ENCODE measurements at places on chromosomes 11 and 22.
A peak's percentile ranks its signal among the peaks of the same experiment; 100 is the strongest.

DNA sequence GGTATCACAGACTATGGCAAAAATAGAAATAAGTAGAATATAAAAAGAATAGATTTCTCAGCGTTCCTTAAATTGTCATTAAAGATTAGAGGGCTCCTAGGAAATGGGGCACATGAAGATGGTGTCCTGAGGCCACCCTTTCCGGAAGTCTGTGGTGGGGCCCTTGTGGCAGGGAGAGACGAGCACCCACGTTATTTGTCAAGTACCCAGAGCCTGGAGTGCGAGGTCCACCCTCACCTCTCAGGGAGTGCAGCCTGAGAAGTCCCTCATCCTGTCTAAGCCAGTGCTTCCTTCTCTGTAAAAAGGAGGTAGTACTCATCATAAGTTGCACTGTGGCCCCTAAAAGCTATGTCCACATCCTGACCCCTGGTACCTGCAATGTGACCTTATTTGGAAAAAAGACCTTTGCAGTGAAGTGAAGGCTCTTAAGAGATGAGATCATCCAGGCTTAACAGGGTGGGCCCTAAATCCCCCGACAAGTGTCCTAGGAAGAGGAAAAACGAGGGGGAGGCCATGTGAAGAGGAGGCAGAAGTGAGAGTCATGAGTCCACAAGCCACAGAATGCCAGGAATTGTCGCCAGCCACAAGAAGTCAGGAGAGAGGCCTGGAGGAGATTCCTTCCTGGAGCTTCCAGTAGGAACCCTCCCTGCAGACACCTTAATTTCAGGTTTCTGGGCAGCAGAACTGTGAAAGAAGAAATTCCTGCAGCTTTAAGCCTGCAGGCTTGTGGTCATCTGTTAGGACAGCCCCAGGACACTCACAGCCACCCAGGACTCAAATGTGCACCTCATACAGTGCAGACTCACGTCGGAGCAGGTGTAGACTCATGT lies 76.8 kb upstream of the CCND1 start:
- DNase-seq: no peak

GRCh38 chr11:74697722-74698121 lies 33.5 kb downstream of the CHRDL2 start:
- no peak for DNase-seq

DNA sequence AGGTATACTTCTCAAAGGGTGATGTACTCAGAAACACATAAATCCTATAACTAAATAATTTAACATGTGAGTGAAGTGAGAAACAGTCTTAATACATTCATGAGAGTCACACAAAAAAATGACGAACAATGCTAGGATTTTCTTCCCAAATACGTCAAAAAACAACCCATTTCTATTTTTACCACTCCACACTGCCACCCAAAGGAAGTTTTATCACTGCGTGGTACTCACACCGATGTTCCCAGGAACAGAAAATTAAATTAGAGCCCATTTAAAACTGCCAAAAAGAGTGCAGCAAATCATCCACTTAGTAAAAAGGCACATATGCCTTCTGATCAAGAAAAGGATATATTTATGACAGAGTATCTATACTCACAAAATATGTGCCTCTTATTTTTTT lies 710.9 kb upstream of the FAT3 start:
- no peak for DNase-seq

DNA sequence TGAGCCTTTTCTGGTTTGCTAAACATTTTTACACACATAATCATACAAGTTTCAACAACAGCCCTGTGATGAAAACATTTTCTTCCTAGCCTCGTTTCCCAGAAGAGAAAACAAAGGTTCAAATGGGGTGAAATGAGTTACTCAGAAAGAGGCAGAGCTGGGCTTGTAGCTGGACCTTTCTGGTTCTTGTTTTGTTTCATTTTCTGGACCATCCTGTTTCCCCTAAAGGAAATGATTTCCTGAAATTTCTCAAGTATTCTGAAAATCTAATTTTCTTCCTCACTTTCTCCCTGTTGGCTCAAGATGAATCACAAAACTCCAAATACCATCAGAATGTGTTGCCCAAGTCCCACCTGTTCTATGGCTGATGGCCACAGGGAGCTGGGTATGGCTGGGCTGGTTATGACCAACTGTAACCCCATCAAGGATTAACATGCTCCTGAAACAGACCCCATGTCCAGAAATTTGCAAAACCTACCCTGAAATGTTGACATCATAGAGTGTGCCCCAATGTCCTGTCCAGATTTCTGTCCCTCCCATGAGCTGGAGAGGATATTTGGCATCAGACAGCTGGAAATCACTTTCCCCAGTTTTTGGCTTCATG lies 6.7 kb upstream of the APOL4 start:
- no peak for DNase-seq

GRCh38 chr11:7672276-7672959 lies 882 bp downstream of the CYB5R2 start:
- DNase-seq: no peak

GRCh38 chr22:35972559-35972958 lies 56.1 kb downstream of the RBFOX2 start:
- no peak for DNase-seq

DNA sequence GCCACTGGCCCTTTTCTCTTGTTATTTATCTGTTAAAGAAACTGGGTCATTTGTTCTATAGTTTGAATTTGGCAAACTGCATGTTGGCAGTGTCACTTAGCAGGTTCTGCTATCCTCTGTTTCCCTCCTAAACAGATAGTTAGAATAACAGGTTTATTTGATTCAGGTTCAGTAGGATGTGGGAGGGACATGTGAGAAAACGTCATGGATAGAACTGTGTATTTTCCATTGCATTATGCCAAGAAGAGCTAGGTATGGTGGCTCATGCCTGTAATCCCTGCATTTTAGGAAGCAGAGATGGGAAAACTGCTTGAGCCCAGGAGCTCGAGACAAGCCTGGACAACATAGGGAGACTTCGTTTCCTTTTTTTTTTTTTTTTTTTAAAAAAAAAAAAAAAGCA lies 24.3 kb downstream of the PATL1 start:
- DNase-seq: no peak

DNA sequence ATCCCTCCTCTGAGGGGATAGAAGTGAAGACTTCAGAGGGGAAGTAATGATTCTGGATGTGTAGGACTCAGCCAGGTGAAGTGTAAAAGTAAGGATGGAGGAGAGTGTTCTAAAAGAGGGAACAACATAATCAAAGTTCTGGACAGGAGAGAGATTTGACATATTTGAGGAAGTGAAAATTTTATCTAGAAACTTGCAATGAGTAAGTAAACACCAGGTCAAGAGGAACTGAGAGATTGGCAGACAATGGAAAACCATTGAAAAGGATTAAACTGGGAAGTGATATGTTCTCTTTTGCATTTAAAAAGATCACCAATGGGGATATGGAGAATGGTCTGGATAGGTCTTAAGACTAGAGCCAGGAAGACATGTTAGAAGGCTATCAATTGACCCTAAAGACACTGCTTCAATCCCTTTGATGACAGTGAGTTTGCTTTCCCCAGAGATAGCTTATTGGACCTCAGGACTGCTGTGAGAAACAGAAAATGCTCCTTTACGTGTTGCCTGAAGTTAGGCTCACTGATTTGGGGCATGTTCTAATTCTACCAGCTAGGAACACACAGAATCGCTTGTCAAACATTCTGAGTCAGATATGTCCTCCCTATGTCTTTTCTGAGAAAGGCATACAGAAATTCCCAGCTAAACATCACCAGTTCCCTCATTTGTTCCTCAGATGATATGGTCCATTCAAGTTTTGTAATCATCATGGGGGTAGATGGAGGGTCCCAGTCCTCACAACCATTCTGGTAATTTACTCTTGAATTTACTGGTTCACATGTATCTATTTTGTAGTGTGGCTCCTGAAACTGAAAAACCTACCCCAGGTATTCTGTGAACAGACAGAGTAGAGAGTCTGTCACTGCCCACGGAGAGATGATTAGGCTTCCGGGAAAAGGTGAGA lies 144.9 kb downstream of the MAML2 start:
- DNase-seq: no peak

DNA sequence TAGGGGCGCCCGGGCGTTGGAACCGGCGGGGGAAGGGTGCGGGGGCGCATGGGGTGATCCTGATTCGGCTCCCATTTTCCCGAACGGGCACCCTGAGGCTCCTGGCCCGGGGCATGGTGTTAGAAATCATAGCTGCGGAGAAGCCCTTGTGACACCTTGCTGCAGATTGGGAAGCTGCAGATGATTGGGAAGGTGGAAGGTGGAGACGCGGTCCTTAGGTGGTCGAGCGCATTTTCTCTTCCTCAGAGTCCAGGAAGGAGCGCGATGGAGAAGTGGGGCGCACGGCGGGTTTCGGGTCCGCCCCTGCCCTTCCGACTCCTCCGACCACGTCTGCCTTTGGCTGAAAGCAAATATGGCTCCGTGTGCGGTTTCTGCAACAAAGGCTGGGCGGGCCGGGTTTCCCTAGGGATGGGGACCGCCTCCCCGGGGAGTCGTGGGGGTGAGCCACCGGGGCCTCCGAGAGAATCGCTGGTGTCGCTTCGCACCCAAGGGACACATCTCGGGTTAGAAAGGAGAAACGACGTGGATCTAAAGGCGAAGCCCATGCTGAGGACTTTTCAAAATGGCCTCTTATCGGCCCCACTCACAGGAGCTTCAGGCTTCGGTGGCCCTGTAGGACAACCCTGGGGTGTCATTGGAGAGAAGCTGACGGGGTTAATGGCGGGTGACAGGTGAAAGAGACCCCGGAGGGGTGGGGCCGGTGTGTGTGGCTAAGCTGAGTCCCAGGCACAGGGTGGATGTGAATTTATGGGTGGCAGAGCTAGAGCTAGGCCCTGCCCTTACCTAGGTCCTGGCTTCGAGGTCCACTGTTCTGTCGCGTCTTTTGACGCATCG lies 707 bp upstream of the FTH1 start:
- peak; percentile 77 for DNase-seq

GRCh38 chr11:74637700-74638099 lies 45.3 kb downstream of the POLD3 start:
- DNase-seq: no peak

DNA sequence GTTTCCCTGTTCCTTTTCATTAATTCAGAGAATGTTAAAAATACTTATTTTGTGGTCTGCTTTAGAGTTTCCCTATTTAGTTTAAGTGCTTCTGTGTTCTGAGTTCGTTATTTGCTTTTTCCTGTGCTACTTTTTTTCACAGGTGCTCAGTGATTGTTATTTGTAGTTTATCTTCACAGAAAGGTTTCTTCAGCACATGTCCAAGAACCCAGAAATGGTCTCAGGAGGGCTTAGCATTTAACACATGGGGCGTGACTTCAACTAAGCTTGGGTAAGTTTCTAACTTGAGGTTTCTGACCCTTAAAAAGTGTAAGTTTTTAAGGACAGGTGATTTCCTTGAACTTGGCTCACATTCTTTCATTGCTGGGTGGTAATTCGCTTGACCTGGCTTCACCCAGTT lies 157.3 kb downstream of the AASDHPPT start:
- no peak for DNase-seq

DNA sequence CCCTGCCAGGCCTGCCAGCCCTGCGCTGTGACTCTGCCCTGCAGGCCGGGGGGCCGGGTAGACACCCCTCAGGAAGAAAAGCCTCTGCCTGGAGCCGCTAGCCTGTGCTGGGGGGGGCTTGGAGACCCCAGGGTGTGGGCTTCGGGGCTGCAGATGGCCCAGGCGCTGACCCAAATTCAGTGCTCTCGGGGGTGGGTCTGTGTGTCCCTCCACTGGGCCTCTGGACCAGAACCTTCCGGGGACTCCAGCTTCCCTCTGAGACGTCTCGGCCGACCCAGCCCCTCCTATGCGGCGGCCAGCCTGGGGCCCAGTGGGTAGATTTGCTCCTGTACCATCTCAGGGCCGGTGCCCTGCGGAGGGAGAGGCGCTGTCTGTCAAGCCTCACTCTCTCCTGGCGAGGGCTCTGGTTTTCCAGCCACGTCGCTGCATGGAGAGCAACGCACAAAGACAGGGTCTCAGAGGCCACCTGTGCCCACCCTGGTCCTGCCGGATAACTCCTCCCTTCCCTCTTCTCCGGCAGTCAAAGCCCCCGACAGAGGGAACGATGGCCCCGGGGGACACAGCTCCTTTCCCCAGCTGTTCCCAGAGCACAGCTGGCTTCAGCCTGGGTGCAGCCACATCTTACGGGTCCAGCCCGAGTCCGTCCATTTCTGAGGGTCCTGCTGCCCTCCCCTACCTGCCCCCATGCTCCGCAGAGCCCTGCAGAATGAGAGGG lies 40.1 kb upstream of the TOLLIP start:
- DNase-seq: no peak

- no peak for DNase-seq
Observed at GRCh38 chr11:117573326-117573725, 223.7 kb downstream of the DSCAML1 start.

DNA sequence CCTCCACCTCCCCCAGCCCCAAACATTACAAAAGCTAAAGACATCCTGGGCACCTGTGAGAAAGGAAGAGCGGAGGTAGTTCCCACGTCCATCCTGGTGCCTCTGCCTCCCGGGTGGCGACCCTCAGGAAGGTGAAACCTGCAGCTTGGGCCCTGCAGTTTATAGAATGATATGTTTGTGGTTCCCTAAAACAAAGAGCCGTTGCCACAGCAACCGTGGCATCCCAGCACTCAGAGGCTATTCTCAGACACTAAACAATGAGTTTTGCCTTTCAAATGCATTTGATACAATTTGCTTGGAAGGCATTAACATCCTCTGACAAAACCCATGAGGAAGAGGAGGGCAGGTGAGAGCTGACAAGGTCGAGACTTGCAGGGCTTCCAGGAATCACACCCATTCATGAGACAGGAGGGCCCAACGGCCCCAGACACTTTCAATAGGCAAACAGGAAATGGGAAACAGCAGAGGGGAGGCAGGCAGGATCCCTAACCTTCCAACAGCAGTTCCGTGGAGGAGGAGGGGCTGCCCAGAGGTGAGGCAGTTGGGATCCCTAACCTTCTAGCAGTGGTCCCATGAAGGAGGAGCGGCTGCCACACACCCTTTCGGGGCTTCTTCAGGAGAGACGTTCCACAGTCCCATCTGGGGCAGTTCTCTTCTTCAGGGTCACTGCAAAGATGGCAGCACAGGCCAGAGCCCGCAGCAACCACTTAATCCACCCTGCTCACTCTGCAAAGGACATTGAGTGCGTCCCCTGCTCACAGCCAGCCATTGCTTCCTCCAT lies 379.2 kb downstream of the SHANK2 start:
- peak; percentile 79 for DNase-seq

- DNase-seq: no peak
Observed at GRCh38 chr22:20528405-20528978, 21.1 kb downstream of the MED15 start.

DNA sequence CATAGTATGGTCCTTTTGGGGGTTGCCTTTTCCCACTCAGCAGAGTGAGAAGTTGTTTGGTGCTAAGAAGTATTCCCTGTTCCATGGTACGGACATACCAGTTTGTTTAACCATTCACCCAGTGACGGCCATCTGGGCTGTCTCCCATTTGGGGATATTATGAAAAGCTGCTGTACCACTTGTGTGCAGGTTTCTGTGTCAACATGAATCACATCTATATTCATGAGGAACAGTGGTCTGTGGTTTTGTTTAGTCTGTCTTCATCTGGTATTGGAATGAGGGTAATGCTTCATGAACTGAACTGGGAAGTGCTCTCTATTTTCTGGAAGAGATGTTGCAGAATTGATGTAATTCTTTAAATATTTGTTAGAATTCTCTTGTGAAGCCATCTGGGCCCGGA lies 89.5 kb downstream of the TRMU start:
- peak; percentile 58 for DNase-seq
